ENCODE measurements at places on chromosomes 7 and 10. TPM values are rescaled to one million over a fixed set of nuclear protein-coding genes. Genes with fewer than 3 reads are reported as not detected.

The HSPA14 gene
- total RNA-seq = 15.0 TPM

The UCN3 gene
- total RNA-seq = not detected

DNA sequence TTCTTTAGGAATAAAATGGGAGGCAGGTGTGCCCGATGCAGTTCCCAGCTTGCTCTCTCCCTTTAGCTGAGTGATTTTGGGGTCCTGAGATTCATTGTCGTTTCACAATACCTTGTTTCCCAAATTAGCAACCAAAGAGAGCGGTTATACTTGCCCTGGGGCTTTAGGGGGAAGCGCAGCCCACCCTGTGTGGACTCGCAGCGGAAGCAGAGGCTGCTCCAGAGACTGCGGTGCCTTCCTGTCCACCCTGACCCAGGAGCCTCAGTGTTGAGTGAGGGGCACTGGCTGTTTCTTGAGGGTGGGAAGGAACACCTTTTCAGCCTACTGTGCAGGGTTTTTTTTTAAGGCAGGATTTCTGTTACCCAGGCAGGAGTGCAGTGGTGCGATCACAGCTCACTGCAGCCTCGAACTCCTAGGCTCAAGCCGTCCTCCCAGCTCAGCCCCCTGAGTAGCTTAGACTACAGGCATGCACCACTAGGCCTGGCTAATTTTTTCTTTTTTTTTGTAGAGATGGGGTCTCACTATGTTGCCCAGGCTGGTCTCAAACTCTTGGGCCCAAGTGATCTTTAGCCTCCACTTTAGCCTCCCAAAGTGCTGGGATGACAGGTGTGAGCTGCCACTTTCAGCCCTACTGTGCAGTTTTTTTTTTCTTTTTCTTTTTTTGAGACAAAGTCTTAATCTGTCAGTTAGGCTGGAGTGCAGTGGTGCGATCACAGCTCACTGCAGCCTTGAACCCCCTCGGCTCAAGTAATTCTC, 67.0 kb downstream of the DNAJB6 start:
- peaks cover 10% of the 10 kb centered on the region for H3K36me3 ChIP-seq
- H3K27me3 ChIP-seq = no peaks in the 10 kb centered on the region
- H3K4me1 ChIP-seq = no peaks in the 10 kb centered on the region

- H3K27me3 ChIP-seq = no peaks in the 10 kb centered on the region
- H3K27ac ChIP-seq = no peak overlapping the region
- no peaks in the 10 kb centered on the region for H3K36me3 ChIP-seq
- no peaks in the 10 kb centered on the region for H3K4me1 ChIP-seq
- DNase-seq = no peak
- no peak overlapping the region for H3K4me3 ChIP-seq
These were observed 130.2 kb downstream of the GPR37 start for GRCh38 chr7:124635416-124635815.

- H3K4me3 ChIP-seq = no peak overlapping the region
- no peaks in the 10 kb centered on the region for H3K4me1 ChIP-seq
These were observed 27.8 kb downstream of the TMEM236 start for GRCh38 chr10:17779784-17780183.

GRCh38 chr10:9018195-9019173, 964.0 kb downstream of the GATA3 start:
- H3K36me3 ChIP-seq = no peaks in the 10 kb centered on the region
- H3K4me1 ChIP-seq = no peaks in the 10 kb centered on the region
- H3K27ac ChIP-seq = no peak overlapping the region

DNA sequence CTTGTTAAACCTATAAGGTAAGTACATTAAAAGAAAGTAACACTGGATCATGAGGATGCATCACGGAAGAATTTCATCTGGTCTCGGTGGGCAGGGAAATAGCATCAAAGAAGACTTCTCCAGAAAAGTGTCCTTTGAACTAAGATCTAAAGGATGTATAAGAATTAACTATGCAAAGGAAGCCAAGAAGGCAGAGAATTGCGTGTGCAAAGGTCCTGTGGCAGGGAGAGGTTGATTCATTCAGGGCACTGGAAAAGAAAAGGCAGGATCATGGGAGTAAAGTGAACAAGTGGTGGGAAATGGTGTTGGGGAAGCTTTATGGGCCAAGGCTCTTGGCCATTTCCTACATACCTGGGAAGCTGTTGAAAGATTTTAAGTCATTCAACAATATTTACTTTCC, 288.3 kb downstream of the SFMBT2 start:
- no peaks in the 10 kb centered on the region for H3K27me3 ChIP-seq
- no peak overlapping the region for H3K4me3 ChIP-seq
- H3K36me3 ChIP-seq = no peaks in the 10 kb centered on the region
- peaks cover 9% of the 10 kb centered on the region for H3K4me1 ChIP-seq
- H3K27ac ChIP-seq = no peak overlapping the region

DNA sequence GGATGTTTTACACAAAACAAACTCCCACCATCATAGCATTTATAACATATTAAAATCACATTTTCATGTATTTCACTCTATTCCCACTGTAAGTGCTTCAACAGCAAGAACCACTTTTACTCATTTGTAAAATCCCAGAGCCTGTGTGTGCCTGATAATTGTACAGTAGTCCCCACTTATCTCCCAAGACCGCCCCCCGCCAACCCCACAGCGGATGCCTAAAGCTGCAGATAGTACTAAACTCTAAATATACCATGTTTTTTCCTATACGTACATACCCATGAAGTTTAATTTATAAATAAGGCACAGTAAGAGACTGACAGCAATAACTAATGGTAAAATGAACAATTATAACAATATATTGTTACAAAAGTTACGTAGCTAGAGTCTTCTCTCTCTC, 33.5 kb downstream of the EZH2 start:
- no peak for DNase-seq
- H3K36me3 ChIP-seq = no peaks in the 10 kb centered on the region
- no peak overlapping the region for H3K27ac ChIP-seq
- no peak overlapping the region for H3K4me3 ChIP-seq
- peaks cover 23% of the 10 kb centered on the region for H3K4me1 ChIP-seq
- H3K27me3 ChIP-seq = no peaks in the 10 kb centered on the region

GRCh38 chr7:110835849-110836248, 255.1 kb upstream of the LRRN3 start:
- no peaks in the 10 kb centered on the region for H3K27me3 ChIP-seq
- H3K4me3 ChIP-seq = no peak overlapping the region
- H3K36me3 ChIP-seq = no peaks in the 10 kb centered on the region
- no peak overlapping the region for H3K27ac ChIP-seq
- peaks cover 3% of the 10 kb centered on the region for H3K4me1 ChIP-seq

GRCh38 chr7:71682841-71683781, 551.2 kb downstream of the GALNT17 start:
- no peak overlapping the region for H3K4me3 ChIP-seq
- no peak overlapping the region for H3K27ac ChIP-seq
- peaks cover 11% of the 10 kb centered on the region for H3K27me3 ChIP-seq
- H3K4me1 ChIP-seq = no peaks in the 10 kb centered on the region
- no peak for DNase-seq
